Thyroid gland (tissue), 4 donors: ENCODE measurements at places on chromosomes 11 and 22. TPM values are rescaled to one million over a fixed set of nuclear protein-coding genes. Genes with fewer than 3 reads are reported as not detected.
A peak's percentile ranks its signal among the peaks of the same experiment; 100 is the strongest.

The UBQLNL gene
- total RNA-seq, result 2.0 TPM

The DUSP8 gene
- 2.7 TPM for total RNA-seq

The VPREB1 gene
- not detected for total RNA-seq

The CCDC15 gene
- total RNA-seq, result 0.98 TPM

DNA sequence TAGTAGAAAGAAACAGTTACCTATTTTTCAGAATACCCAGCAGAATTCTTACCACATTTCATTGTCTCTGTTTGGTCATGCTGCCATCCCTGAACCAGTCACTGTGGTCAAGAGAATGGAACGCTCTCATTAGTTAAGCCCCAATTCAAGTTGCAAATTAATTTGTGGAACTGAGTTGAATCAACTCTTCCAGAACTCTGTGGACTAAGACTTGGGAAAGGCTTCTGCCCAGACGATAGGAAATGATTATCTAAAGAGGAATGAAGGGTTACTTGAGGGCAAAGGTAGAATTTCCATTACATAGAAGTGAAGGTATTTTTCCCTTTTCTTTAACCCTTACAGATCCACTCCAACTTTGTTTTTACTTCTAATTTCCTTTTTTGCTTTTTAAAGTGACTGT, 286.4 kb downstream of the DYNC2H1 start:
- no peak overlapping the region for H3K4me3 ChIP-seq
- no peaks in the 10 kb centered on the region for H3K4me1 ChIP-seq
- no peak for DNase-seq
- H3K27ac ChIP-seq, result no peak overlapping the region
- H3K36me3 ChIP-seq, result no peaks in the 10 kb centered on the region
- no peaks in the 10 kb centered on the region for H3K27me3 ChIP-seq

- H3K4me1 ChIP-seq, result peaks cover 16% of the 10 kb centered on the region
- H3K27ac ChIP-seq, result no peak overlapping the region
- H3K27me3 ChIP-seq, result no peaks in the 10 kb centered on the region
These were observed 125.6 kb upstream of the SORL1-AS1 start for GRCh38 chr11:121578251-121578976.

- no peak overlapping the region for H3K4me3 ChIP-seq
- peaks cover 23% of the 10 kb centered on the region for H3K36me3 ChIP-seq
- peak; percentile 84 for DNase-seq
- H3K27me3 ChIP-seq, result no peaks in the 10 kb centered on the region
- H3K27ac ChIP-seq, result peak overlapping the region; percentile 67
These were observed 6.9 kb upstream of the POLDIP3 start for GRCh38 chr22:42621505-42622002.
